ENCODE measurements at places on chromosomes 16 and 17. TPM values are rescaled to one million over a fixed set of nuclear protein-coding genes. Genes with fewer than 3 reads are reported as not detected.

Gene B9D1
- total RNA-seq = 46.3 TPM

GRCh38 chr17:182050-182751 lies 751 bp upstream of the DOC2B start:
- no peak for DNase-seq

Gene TMEM92
- total RNA-seq = 5.6 TPM

Gene TBC1D3
- not detected for total RNA-seq

DNA sequence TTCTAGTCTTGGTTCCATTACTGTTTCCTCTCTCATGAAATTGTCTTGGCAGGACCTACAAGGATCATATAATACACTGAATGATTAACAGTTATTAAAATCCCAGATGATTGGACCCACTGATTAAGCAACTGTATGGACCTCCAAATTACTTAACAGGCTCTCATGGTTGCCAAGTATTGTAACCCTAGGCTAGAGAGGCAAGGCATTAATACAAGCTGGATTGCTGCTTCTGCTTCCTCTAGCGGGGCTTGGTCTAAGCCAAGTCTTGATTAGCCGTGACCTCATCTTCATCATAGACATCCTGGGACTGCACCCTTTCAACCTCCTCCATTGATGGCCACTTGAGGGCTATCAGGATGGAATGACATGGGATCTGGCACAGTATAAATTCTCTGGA lies 46.9 kb downstream of the SYCE1L start:
- no peak for DNase-seq

GRCh38 chr17:42111871-42112551 lies 503 bp downstream of the DHX58 start:
- no peak for DNase-seq

GRCh38 chr16:89143201-89143741 lies 28.3 kb upstream of the CDH15 start:
- DNase-seq = no peak

Gene UTS2R
- total RNA-seq = not detected

DNA sequence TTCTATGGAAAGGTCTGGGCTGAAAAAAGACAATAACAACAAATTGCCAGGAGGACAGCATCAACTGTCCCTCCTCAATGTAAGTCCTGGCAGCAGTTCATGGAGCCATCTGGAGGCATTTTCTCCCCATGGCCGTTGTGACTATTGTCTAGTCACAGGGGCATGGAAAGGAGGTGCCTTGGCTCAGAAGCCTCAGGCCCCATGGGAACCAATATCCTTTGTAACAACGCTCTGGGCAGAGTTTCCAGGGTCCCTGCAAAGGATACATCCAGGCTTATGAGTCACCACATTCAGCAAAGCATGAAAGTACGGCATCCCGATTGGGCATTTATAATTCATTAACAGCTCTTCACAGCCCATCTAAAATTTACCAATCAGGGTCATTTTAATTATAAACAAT lies 85.2 kb downstream of the GLG1 start:
- no peak for DNase-seq

Gene ASGR1
- total RNA-seq = not detected

Gene C16orf96
- total RNA-seq = not detected

Gene TAC4
- not detected for total RNA-seq

DNA sequence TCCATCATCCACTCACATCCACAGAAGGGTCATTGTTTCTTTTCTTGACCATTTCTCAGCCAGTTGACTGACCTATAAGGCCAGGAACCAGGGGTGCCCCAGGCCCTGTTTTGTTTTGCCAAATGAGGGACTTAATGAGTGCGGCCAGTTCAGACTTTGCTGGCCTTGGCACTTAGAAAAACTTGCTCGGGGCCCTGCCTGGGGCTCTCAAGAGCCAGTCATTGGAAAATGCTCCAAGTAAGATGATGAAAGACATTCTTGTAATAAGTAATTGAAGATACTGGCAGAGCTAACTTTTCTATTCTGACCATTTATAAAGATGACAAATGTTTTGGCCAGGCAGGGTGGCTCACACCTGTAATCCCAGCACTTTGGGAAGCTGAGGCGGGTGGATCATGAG lies 29.0 kb upstream of the CLEC18B start:
- DNase-seq = no peak

- DNase-seq = no peak
Measured at GRCh38 chr17:80065478-80066170, 29.2 kb downstream of the CCDC40 start.

Gene KRTAP1-5
- 0.27 TPM for total RNA-seq

- DNase-seq = no peak
Measured at GRCh38 chr16:68233085-68233834, 2.7 kb downstream of the ESRP2 start.

Gene C17orf78
- not detected for total RNA-seq

Gene KRTAP4-5
- not detected for total RNA-seq

GRCh38 chr17:49901460-49902331 lies 53.8 kb upstream of the TAC4 start:
- DNase-seq = no peak

Gene CPHXL
- total RNA-seq = not detected

DNA sequence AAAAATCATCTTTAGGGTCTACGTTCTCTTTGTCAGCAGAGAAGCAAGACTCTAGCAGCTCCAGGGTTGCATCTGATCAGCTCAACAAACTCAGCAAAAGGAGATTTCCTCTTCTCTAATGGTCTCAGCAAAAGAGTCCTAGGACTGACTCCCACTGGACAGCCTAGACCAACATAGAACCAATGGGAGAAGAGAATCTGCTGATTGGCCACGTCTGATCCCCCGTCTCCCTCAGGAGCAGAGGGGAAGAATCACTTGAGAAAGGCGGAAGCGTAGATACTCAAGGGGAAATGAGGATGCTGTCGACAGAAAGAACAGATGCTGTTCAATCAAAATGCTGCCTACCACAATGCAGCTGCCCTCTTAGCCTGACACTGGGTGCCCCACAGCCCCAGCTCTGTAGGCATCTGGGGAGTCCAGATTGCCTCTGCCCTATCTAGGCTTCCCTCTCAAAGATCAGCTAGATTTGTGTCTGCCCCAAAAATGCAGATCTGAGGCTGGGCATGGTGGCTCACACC lies 31.5 kb upstream of the EMP2 start:
- DNase-seq = no peak

- peak; percentile 89 for DNase-seq
Measured at GRCh38 chr17:39238311-39238972, 12.7 kb upstream of the STAC2 start.

All from H4 (cell line).